ENCODE measurements at places on chromosomes 3 and 15.

- DNase-seq = no peak
These were observed 113.8 kb upstream of the CCDC54 start for GRCh38 chr3:107263269-107264021.

- no peak for DNase-seq
These were observed 251.1 kb downstream of the TJP1 start for GRCh38 chr15:29570948-29571791.

- DNase-seq = no peak
These were observed 1.4 kb downstream of the DVL3 start for GRCh38 chr3:184156522-184156955.

- DNase-seq = peak; percentile 33
These were observed 8.4 kb upstream of the RPS17 start for GRCh38 chr15:82548700-82549099.

DNA sequence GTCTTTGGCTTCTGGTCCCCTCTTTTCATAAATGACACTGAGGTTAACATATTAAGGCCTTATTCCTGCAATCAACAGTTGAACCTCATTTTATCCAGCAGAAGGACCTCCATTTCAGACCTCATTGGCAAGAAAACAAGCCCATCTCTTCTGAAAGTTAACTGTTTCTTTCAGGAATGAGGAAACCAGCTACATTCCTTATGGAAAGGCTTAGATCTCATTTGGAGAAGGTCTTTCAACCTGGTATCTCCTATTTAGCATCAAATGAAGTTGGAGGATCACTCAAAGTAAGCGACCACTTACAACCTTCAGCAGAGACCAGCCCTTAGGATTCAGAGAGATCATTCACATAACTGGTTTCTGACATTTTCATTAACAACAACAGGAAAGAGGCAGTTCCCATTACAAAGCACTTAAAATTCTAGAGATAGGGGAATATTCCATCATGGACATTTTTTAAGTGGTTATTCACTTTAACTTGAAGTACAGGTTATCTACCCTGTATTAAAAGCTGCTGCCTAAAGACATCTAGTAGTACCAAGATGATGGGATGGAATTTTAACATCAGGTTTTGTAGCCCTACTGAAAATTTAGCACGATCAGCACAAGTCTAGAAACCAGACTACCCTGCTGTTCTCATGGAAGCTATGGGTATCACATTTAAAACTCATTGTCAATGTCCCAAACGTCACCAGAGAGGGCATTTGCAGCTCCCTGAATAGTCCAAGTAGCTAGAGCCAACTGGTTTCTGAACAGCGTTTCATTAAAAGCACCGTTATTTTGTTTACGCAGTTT lies 30.4 kb downstream of the TFRC start:
- DNase-seq = no peak

- DNase-seq = no peak
These were observed 437.0 kb downstream of the TUSC7 start for GRCh38 chr3:117146571-117146970.

- DNase-seq = no peak
These were observed 11.0 kb downstream of the LEKR1 start for GRCh38 chr3:156837115-156837514.

DNA sequence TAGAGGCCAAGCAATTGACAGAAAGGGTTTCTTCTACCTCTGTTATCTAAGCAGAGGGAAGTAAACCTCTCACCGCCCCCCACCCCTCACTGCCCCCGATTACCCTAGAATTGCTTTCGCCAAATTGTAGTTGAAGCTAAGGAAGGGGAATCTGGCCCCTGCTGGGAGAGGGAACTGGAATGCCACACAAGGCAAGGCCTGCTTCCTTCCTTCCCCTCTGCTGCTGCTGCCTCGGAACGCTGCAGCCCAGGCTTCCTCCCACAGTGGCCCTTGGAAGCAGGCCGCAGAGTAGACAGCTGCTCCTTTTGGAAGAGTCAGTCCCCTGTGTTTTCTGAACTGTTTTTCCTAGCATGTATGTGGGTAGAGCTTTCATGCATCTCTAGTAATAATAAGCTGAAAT lies 21.6 kb downstream of the RLBP1 start:
- DNase-seq = no peak

DNA sequence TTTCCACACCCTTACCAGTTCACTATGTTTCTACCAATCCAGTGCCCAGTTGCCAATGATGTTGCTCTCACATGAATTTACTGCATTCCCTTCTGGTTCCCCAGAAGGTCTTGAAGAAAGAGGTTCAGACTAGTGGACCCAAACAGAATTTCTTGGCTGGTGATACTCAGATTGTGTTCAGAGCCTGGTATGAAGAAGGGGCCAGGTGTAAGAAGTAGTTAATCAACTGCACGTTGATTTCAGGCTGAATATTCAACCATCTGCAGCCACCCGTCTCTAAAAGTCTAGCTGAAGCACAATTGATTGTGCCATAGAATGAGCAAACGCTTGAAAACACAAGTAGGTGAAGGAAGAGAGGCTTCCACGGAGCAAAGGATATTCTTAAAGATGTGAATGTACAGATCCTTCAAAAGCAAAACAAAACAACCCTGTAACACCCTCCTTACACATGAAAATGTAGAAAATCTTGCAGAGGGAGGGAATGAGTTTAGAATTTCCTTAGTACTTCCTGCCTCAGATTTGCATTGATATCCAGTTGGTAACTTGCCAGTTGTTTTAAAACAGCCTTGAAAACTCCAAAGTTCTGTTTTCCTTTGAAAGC lies 4.7 kb downstream of the RBMS3 start:
- DNase-seq = no peak

DNA sequence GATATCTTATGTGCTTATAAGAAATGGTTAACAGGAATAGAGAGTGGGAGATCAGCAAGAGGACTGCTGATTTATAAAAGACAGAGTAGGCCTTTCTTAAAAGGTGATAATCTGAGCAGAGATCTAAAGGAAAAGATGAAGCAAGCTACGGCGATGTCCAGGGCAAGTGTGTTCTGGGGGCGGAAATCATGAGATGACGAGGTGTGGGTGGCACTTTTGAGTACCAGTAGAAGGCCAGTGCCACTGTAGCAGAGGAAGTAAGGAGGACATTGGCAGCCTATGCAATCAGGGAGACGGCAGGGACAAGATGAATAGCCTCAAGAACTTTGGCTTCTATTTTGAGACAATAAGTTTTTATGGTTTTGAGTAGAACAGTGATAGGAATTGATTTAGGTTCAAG lies 492.4 kb downstream of the FHIT start:
- no peak for DNase-seq

GRCh38 chr3:29334706-29335105 lies 53.8 kb downstream of the RBMS3 start:
- DNase-seq = no peak

DNA sequence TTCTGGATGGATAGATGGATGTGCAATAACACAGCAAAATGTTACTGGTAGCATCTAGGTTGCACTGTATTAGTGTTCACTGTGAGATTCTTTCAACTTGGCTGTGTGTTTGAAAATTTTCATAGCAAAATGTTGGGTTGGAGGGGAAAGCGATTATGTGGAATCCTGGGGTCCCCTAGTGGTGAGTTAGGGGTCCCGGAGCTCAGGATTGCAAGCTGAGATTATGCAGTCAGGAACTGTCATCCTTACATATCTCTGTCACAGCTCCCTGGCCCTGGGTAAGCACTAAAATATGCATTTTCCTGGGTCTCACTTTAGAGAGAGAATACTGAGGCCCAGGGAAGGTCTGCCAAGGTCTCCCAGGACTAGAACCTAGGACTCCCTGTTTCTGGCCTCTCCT lies 77.2 kb downstream of the CEMIP start:
- DNase-seq = no peak

DNA sequence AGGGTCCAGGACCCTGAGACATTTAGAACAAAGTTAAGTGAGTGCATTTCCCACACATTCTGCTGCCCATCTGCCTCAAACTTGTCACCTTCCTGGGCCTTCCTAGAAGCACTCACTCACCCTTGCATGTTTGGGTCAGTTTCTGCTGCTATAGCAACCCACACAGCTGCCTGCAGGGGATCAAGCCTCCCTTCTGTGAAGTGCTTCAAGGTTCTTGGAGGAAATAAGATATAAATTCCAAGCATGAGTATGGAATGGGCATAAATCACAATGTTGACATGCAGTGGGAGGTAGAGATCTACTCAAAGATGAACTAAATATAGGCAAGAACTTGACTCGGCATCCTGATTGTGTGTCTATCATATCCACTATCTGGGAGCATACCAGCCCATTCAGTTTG lies 140.4 kb downstream of the SLC9A9 start:
- DNase-seq = no peak

GRCh38 chr3:16186565-16186964 lies 12.1 kb downstream of the GALNT15 start:
- no peak for DNase-seq

DNA sequence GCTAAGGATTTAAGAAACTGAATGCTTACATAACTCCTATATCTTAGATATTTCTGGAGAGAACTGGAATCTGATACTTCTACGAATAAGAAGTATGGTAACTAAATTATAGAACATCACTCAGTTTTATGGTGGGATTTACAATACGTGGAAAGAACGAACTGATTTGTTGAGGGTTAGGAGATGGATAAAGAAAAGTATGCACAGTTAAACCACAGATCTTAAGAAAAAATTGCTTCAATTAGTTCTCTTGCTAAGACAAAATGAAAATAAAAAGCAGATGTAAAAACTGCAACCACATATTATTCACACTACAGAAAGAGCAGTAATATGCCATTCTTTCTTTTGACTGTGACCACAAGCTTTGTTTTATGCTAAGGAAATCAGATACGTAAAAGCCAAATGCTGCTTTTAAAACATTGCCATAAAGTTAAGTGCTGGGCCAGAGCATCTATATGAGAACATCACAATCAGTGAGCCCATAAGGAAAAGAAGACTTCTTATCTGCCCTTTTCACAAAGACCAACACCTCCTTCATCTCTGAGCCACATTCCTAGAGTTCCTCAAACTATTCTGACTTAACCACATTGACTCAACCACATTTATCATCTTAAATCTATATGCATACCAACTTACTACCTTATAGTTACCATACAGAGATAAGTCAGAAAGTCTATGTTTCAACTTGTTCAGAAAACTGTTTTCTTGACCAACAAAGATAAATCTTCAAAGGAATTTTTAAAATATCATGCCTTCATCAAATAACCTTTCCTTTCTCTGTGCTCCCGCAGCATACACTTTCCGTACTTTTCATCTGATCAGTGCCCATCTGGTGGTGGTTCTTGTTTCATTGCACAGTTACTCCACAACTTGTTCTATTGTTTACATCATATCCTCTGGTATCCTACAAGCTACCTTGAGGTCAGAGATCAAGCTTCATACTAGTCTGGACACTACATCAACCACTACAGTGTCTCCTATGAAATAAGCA lies 61.7 kb downstream of the FSIP1 start:
- DNase-seq = no peak

DNA sequence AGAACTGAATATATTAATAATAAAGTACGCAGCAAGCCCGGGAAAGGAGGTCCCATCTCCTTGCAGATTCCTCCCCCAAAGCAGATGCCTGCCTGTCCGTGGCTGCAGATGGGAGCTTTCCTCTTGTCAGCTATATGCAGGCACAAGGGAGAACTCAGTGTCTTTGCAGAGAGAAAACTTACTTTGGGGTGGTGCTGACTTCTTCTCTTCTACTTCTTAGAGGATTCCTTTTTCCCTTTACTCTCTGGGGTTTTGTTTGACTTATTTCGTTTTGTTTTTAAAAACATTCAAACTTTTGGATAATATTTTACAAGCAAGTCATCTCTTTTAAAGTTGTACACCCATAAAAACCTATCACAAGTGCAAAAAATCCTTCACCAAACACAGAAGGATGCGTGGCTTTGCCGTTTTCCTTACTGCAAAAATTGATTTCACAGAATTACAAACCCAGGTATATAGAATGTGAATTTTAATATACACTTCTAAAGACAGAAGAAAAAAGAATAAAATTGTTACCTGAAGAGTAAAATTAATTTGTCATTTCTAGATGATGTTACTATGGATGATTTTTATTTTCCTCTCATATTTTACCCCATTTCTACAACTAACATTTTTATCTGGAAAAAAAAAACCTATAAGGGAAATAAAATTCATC lies 65.3 kb upstream of the IGF1R start:
- DNase-seq = no peak

DNA sequence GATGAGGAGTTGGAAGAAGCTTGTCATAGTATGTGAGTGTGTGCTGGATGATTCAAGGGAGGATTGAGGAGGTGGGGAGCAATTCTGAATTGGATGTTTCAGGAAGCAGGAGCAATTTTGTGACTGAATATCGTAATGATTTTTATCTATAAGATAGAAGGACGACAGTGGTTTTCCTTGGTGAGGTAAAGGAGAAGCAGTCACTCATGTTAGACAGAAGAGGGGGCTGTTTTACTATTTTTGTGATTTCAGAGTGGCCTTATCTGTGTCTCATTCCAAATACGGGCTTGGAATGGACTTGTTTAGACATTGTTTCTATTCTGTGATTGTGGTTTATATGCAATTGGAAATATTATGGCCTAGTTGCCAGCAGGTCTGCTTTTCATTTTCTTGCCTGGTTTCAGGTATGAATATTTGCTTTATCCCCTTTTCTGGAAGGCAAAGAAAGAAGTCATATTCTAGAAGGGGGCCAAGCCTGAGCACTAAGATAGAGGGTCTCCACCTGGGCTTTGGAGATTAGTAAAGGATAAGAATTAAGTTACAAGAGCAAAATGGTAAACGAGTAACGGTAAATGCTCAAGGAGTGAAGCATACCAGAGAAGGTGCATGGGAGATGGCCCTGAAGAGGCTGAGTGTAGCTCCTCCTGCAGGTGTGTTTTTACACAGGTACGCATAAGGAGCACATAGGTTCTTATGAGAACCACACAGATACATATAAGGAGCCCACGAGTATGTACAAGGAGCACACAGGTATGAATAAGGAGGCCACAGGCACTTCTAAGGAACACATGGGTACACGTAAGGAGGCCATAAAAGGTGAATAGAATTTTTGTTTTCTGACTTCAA lies 124.6 kb upstream of the KCNAB1 start:
- DNase-seq = no peak

DNA sequence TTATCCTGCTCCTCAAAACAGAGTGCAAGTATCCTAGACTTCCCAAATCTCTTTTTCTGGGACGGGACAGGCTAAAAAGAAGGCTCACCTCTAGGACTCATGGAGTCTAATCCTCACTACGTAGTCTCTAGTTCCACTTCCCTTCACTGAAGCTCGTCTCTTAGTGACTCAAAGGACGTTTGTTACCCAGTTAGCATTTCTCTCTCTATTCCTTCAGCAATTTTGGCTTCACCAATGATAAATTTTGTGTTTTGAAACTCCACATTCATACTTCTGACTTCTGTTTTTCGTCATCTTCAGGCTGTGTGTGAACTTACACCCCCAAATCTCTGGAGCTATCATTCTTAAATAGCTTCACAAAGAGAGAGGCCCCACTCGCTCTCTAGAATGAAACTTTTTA lies 627.1 kb downstream of the NAALADL2 start:
- DNase-seq = no peak
